ENCODE measurements at places on chromosomes 11 and 22.

DNA sequence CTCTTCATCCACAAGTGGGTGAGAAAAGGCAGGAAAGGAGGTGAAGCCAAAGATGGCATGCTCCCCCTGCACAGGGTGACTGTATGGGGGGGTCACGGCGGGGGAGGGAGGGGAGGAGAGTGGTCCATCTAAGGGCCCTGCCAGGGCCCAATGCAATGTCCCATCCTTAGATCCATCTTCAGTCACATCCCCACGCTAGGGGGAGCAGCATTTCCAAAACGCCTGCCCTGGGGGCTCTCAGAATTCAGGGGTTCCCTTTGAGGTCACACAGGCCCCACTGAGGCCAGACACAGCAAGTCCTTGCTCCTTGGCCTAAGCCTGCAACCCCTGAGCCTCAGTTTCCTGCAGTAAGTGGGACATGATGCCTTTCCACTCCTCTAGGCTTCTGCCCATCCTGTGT, 52.4 kb downstream of the RTN4R start:
- no peak for DNase-seq

GRCh38 chr11:87366346-87366745, 328.6 kb downstream of the TMEM135 start:
- no peak for DNase-seq

- no peak for DNase-seq
Measured at GRCh38 chr22:45201678-45202332, 38.1 kb downstream of the NUP50 start.

DNA sequence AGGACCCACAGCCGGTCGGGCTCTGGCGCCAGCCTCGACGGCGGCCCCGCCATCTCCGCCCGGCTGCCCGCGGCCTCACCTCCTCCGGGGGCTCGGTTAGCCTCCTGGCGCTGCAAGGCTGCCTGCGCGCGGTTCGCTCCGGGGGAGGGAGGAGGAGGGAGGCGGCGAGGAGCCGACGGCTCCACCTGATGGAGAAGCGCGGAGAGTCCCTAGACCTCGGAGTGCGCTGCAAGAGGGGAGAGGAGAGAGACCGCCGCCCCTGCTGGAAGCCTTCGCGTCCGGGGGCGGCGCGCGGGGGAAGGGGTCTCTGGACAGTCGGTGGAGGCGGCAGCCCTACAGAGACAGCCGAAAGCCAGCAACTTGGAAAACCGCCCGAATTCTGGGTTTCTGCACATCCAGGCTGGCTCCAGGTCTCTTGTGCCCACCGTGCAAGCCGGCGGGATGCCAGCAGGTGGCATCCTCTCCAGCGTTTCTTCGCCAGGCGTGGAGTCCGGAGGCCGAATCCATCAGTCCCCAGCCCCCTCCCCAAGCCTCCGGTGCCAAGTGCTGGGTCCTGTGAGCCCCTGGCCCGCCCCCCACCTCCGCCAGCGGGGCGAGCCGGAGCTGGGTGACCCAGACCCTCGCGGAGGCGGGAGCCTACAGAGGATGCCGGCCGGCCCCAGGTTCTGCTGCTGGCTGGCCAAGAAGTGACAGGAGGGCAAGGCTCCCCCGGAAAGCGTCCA, 2.9 kb upstream of the KIRREL3 start:
- no peak for DNase-seq
